ENCODE measurements at places on chromosomes 1 and 21.

- no peak for DNase-seq
These were observed 7.8 kb downstream of the HHIPL2 start for GRCh38 chr1:222539951-222540597.

DNA sequence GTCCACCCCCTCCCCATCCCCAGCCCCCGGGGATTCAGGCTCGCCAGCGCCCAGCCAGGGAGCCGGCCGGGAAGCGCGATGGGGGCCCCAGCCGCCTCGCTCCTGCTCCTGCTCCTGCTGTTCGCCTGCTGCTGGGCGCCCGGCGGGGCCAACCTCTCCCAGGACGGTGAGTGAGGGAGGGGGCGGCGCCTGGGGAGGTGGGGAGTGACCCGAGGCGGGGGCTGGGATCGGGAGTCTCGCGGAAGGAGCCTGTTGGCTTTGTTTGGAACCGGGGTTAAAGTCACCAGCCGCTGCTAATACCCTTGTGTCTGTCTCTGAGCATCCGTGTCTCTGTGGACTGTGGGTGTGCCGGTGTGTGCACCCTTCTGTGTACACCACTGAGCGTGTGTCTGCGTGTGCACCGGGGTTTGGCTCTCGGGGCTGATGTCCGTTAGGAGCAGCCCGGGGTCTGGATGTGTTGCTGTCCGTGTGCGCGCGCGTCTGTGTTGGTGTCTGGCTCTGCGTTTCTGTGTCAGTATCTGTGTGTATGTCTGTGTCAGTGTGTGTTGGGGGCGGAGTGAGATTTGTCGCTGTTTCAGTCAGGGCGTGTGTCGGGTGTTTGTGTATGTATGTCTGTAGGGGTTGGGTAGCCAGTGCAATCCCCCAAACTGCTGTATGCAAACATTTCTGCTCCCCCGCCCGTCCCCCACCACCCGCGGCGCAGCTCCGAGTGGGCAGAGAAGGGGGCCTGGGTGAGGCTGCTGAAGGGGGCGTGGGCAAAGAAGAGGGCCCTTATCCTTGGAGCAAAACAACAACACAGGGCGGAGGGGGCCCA, 480 bp downstream of the CADM3 start:
- DNase-seq, result no peak

- no peak for DNase-seq
These were observed 27.7 kb downstream of the PTPRF start for GRCh38 chr1:43558346-43558841.

- DNase-seq, result no peak
These were observed 66.1 kb downstream of the RGS18 start for GRCh38 chr1:192224396-192224795.

DNA sequence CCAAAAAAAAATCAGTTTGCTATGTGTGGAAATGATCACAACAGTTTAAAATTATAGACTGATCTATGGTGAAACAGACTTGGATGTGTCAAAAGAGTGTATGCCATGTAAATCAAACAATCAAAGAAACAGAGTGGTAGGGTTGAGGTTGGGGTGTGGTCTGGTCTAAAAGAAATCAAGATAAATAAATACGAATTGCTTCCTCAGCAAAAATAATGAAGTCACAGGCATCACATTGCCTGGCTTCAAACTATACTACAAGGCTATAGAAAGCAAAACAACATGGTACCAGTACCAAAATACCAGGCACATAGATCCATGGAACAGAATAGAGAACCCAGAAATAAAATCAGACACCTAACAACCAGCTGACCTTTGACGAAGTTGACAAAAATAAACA, 1796.9 kb downstream of the NCAM2 start:
- DNase-seq, result no peak

GRCh38 chr1:3551711-3552110, 59.6 kb downstream of the MEGF6 start:
- no peak for DNase-seq

- DNase-seq, result no peak
These were observed 350.8 kb upstream of the PTBP2 start for GRCh38 chr1:96370757-96371156.

DNA sequence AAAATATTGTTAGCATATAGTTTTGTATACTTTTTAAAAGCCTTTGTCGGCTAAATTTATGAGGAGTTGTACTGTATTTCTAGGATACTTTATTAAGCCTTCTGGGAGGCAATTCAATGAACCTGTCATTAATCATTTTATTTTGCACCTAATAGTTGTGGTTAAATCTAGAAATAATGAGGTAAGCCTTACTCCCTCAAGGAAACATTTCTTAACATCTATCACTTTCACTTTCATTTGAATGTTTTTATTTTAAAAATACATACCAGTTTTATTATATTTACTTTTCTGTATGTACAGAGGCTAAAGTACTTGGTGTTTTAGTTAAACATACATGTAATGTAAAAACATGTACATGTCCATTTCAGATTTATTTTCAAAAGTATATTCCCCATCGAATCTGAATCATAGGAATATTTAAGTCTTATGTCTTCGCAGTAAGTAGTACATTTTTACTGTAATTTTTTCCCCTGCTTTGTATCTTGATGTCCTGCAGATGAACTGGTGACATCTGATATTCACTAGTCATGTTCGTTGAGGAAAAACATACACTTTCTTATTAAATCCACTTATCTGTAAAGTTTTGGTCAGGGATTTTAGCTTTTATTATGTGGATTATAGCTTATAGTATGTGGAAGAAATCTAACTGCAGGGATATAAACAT, 82.8 kb downstream of the DISP1 start:
- no peak for DNase-seq

- no peak for DNase-seq
These were observed 444 bp upstream of the MAP3K6 start for GRCh38 chr1:27367160-27367650.

DNA sequence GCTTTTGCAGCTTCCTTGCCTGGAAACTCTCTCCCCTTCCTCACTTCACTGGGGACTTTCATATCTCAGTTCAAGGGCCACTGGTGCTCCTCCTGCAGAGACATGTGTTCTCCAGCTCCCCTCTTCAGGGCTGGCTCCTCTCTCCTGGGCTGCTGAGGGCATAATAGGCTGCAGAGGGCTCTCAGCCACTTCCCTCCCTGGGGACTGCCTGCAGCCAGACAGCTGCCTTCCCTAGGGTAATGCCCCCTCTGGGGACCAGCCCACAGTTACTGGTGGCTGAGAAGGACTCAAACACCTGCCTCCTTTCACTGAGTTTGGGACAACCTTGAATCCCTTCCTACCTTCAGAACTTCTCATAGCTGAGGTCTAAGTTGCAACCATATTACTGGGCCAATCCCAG, 104.8 kb upstream of the POU3F1 start:
- no peak for DNase-seq

DNA sequence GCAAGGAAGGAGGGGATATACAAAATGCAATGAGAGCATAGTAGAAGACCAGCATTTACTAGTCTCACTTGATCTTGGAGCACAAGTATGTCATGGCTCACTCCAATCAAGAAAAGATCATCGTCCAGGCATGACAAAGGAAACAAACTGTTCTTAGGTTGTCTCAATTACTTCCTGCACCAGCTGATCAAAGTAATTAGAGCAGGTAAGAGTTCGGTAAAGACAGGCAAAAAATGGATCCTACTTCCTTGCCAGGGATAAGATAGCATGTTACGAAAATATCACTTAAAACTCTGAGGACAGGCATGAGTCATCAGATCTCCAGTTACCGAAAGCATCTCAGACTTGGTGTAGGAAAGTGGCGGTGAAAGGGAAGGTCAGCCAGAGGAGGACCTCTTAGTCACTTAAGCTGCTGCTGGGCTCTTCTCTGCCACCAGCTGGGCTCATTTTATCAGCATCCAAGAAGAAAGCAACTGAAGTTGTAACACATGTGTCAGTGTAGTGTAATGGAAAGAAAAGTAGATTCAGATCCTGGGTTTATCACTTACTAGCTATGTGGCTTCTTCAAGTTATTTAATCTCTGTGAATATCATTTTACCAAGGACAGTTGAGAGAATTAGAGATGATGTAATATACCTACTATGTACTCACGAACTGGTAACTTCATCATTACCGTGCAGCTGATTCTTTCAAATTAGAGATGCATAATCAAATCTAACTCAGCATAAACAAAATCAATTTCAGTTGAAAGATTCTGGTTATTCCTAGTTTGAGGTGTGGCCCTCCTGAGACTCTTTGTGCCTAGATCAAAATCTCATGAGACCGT, 46.8 kb downstream of the XCL1 start:
- no peak for DNase-seq

GRCh38 chr1:225597926-225598575, 54.9 kb downstream of the ENAH start:
- no peak for DNase-seq

- no peak for DNase-seq
These were observed 11.9 kb downstream of the PRXL2B start for GRCh38 chr1:2598329-2598931.
